ENCODE measurements at places on chromosomes 12 and 14. TPM values are rescaled to one million over a fixed set of nuclear protein-coding genes. Genes with fewer than 3 reads are reported as not detected.

The SLC17A8 gene
- total RNA-seq: not detected

The OR4K5 gene
- not detected for total RNA-seq

The CCDC197 gene
- total RNA-seq: not detected

The A2M gene
- not detected for total RNA-seq

The PPP1R36 gene
- total RNA-seq: 0.16 TPM

The SIRT4 gene
- total RNA-seq: 1.6 TPM

The PTPRB gene
- not detected for total RNA-seq

The ADCY4 gene
- 5.8 TPM for total RNA-seq

The KTN1 gene
- total RNA-seq: 97.1 TPM

The GYS2 gene
- total RNA-seq: 0.23 TPM

The LMNTD1 gene
- not detected for total RNA-seq

The SLIRP gene
- 72.8 TPM for total RNA-seq

The SMOC1 gene
- not detected for total RNA-seq

The CMA1 gene
- not detected for total RNA-seq

The CATSPERB gene
- total RNA-seq: 8.0 TPM

The DENR gene
- total RNA-seq: 71.3 TPM

The CFAP54 gene
- total RNA-seq: 0.30 TPM

The FLRT2 gene
- total RNA-seq: not detected

The DPPA3 gene
- not detected for total RNA-seq

The TMX1 gene
- total RNA-seq: 54.0 TPM

The HOXC4 gene
- total RNA-seq: not detected

The LRRIQ1 gene
- total RNA-seq: not detected

The DNAJC22 gene
- 0.11 TPM for total RNA-seq

The TTC6 gene
- total RNA-seq: not detected

Data from T-helper 2 cell treated with Interferon-gamma antibody and Interleukin-4, amounts not matched to agents 100 ng/mL and 5 ng/mL, for 36 hours (primary cell).